CD4-positive, alpha-beta T cell treated with Interleukin-21 for 1 hour (primary cell): ENCODE measurements at places on chromosomes 12 and 14.

DNA sequence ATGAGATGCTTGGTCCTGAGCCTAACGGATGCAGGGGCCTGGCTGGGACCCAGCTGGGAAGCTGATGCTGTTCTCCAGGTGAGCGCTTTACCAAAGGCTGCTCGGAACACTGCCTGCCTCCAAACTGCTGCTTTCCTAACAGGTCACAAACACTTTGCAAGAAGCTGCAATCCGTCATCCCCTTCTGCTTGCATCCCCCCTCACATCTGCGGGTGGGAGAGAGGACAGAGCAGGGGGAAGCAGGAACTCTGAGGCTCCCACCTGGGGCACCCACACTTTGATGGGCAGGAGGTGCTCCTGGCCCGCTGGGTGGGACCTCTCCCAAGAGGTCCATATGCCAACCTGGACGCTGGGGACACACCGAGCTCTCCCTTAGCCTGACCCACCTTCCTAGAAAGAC is 24.9 kb upstream of the PPP2R5C start:
- DNase-seq = no peak

- DNase-seq = no peak
Observed at GRCh38 chr14:54023027-54023426, 66.4 kb upstream of the BMP4 start.

DNA sequence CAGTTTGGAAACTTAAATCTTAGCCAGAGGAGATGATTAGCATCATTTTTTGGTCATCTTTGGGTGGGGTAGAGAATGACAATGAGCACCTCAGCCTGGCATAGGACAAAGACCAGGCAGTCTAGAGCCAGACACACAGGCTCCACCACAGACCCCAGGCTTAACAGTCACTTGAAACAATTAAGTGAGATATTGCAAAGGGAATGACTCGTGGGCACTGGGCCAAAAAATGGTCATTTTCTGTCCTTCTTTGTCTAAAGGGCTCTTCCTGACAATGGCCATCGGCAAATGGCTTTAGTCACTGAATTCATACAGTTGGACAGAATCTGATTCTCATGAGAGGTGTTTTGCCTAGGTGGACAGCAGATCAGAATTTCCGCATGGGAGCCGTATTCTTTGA is 78.0 kb upstream of the DICER1 start:
- DNase-seq = no peak

GRCh38 chr14:64767215-64767964 is 63.2 kb downstream of the PLEKHG3 start:
- no peak for DNase-seq

DNA sequence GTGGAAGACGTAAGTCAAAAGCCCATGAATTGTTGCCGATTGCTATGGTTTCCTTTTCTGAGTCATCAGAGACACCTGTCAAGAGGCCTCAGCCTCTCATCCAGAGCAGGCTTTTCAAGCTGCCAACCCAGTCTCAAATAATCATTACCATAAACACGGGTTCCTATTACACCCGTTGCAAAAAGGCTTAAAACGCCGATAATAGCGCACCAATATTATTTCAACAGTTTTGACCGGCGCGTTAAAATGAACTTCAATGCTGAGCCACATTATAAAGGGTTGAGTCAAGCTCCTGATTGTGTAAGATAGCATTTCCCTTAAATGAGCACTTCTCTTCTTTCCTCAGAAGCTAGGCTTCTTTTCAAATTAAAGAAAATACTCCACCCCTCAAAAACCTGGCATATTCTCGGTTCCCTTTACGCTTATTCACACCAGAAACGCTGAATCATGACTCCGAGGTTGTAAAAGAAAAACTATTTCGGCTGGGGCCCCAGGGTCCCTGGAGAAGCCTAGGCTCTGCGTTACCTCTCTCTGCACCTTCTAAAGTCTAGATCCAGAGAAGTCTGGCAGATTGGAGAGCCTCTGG is 1.4 kb downstream of the TMTC1 start:
- peak; percentile 0 for DNase-seq

GRCh38 chr14:63896278-63896720 is 43.5 kb downstream of the SYNE2 start:
- no peak for DNase-seq

GRCh38 chr14:23186913-23187654 is 3.6 kb upstream of the SLC7A8 start:
- DNase-seq = peak; percentile 44

- peak; percentile 77 for DNase-seq
Observed at GRCh38 chr14:64764641-64765520, 60.7 kb downstream of the PLEKHG3 start.

GRCh38 chr14:99268810-99269707 is 2.9 kb downstream of the BCL11B start:
- DNase-seq = peak; percentile 9

- no peak for DNase-seq
Observed at GRCh38 chr12:127401536-127401935, 865.4 kb upstream of the TMEM132C start.

DNA sequence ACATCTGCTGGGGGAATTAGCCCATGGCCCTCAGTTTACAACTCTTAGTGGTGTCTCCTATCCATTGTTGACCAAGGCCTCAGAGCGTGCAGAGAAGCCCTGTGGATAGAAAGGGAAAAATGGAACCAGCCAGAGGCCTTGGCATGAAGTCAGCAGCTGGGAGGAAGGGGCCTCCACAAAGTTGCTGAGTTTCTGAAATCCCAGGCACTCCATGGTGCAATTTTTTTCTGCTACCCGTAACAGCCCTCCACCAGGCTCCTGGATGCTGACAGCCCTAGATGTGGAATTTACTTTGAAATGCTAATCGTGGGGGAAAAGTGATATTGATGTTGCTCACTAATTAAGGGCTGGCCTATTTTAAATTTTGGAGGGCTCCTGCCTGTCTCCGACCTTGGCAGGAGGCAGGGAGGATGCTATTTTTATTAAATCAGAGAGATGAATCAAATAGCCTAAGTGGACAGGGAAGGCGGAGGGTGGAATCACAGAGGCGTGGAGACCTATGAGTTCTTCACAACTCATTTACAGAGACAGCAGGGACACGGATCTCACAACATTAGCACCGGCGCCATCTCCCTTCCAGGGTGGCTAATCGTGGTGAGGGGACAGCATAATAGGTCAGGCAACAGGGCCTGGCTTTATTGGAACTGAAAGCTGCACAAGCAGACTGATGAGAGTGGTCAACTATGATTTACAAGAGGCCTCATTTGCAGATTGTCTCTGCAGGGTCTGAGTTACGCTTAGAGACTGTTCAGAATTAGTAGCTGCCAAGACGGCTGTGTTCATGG is 99.8 kb upstream of the WSCD2 start:
- DNase-seq = no peak

DNA sequence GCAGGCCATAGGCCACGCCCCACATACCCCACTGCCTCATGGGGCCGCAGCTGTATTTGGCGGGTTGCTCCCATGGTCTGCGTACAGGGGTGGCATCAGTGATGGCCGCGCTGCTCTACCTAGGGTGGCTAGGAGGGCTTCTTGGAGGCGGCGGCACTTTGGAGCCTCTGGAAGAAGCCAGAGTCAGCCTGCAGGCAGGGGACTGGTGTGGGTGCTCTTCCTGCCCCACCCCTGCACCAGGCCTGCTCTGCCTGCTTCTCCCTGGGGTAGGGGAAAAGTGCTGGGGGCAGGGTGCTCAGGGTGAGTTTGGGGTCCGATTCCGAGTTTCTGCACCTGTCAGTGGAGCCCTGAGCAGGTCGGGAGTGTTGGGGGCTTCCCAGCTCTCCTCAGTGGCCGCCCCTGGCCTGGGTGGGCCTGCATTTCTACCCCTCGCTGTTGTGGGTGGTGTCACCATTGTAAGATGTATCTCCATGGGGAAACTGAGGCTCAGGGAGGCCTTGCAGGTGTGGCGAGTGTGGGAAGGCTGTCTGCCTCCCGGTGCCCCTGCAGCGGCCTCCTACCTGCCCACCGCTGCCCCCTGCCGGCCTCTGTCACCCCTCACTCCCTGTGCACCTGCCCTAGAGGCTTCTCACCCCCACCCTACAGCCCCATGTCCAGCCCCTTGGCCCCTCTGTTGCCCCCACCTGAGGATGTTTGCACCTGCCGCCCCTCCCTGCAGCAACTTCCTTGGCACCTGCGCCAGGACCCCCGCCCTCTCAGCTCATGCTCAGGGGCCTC is 5.5 kb downstream of the CEP170B start:
- peak; percentile 41 for DNase-seq

GRCh38 chr12:127296591-127296990 is 970.4 kb upstream of the TMEM132C start:
- DNase-seq = no peak

DNA sequence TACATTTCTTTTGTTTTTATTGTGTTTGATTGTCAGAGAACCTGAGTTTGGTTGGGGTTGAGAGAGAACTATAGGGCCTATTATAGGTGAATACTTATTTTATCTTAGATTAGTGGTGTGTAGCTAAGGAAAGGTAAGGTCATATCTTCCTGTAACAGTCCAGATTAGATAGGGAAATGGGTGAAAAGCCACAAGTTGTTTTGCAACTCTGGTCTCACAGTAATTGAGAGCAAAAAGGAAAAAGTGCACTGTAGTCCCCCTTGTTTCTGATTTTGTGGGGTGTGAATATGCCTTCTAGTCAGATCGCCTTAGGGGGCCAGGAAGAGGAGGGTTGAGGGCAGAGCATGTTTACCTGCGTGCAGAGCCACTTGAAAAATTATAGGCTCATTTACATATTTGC is 8.9 kb downstream of the MSRB3 start:
- no peak for DNase-seq

DNA sequence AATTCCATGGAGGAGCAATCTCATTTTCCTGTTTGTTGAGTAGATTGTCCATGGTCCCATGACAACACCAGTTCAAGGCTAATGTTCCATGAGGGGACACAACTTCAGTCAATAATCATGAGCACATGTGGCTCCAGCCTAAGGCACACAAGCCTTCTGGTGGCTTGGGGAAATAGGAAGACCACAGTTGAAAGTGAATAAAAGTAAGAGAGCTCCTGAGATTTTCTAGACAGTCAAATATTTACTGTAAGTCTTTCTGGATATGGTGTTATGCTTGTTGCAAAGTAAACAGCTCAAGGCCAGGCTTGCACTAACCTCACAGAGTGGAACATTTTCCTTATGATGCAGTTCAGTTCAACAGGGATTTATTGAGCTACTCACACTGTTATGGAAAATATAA is 206.9 kb upstream of the SLC38A2 start:
- DNase-seq = no peak

- no peak for DNase-seq
Observed at GRCh38 chr14:36238666-36239363, 62.3 kb upstream of the PTCSC3 start.

- no peak for DNase-seq
Observed at GRCh38 chr14:22225516-22226140, 363.4 kb downstream of the DAD1 start.

GRCh38 chr14:104898870-104899510 is 25.7 kb upstream of the PLD4 start:
- DNase-seq = no peak
